ENCODE measurements at places on chromosomes 12 and 14.

DNA sequence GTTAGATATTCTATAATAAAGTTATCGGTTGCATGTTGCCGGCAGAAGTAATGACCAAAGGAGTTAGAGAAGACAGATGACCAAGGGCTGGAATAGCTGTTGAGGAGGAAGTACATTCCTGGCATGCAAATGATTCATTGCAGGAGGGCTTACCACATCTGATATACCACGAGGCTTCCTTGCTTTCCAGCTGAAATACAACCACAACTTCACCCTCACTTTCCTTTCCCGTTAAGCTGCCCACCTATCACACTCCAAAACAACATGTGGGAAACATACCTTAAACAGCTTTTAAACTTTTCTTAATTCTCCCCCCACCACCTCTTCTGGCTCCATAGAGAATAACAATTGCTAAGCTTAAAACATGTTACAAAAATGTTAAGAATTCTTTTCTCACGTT, 594.1 kb downstream of the NRXN3 start:
- no peak for DNase-seq

DNA sequence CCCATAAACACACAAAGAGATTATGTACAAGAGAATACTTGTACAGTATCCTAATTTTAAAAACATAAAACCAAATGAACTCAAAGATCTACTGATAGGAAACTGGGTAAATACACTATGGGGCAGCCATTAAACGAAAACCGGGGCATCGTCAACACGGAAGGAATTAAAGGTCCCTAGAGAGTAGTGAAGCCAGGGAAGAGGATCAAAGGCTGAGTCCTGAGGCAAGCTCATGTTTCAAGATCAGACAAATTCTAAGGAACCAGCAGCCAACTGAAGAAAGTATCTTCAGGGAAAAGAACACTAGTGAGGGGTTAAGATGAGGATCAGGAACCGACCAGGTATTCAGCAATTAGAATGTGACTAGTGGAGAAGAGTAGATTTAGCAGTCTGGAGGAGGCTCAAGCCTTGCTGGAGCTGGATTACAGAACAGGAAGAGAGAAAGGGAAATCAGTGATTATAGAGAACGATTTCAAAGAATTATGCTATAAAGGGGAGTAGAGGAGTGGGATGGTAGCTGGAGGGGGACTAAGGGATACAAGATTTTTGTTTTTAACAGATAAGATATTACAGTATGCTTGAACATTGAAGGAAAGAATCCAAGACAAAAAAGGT, 23.7 kb downstream of the SEL1L start:
- DNase-seq = no peak

DNA sequence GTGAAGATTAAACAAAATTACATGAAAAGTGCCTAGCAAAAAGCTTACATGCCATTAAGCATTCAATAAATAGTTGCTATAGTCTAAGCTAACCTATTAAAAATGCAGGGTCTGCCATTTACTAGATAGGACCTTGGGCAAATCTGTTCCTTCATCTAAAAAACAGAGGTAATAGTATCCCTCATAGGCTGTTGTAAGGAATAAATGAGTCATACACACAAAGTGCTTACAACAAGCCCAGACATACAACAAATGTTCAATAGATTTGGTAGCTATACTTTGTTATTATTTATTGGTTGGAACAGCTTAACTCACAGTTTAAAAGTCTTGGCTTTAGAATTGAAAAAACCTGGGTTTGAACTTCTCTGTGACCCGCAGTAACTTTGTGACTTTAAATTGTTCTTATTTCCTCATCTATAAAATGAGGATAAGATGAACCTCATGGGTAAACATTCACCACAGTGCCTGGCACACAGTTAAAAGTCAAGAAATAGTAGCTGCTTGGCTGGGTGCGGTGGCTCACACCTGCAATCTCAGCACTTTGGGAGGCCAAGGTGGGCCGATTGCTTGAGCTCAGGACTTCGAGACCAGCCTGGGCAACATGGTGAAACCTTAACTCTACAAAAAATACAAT, 24.7 kb downstream of the HEATR5A start:
- DNase-seq = no peak

GRCh38 chr12:88237954-88238353, 95.8 kb downstream of the TMTC3 start:
- DNase-seq = no peak

- no peak for DNase-seq
Measured at GRCh38 chr12:52682381-52682660, 2.1 kb upstream of the KRT1 start.

DNA sequence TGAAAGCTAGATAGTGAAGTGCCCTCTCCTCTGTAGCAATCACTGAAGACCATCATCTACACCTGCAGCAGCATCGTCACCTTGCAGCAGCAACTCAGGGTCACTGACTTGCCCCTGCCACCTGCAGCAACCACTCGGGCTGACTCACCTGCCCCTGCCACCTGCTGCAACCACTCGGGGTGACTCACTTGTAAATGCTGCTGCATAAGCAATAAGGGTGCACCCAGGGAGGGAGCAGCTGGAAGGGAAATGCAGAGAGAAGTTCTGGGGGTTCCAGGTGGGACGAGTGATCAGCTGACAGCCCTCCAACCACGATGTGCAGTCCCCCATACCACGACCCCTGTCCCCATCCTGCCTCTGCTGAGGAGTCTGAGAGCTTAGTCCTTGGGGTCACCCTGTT, 357.1 kb upstream of the SFSWAP start:
- no peak for DNase-seq
